T-helper 17 cell (primary cell): ENCODE measurements at places on chromosomes 7 and 10. TPM values are rescaled to one million over a fixed set of nuclear protein-coding genes. Genes with fewer than 3 reads are reported as not detected.

- DNase-seq = peak; percentile 55
- H3K4me3 ChIP-seq = peak overlapping the region; percentile 86
- H3K27me3 ChIP-seq = peaks cover 8% of the 10 kb centered on the region
- peaks cover 29% of the 10 kb centered on the region for H3K4me1 ChIP-seq
- H3K27ac ChIP-seq = peak overlapping the region; percentile 86
Observed at GRCh38 chr7:157502701-157503111, 165.9 kb downstream of the DNAJB6 start.

- H3K27me3 ChIP-seq = peaks cover 25% of the 10 kb centered on the region
- no peak overlapping the region for H3K27ac ChIP-seq
- no peaks in the 10 kb centered on the region for H3K36me3 ChIP-seq
- H3K4me3 ChIP-seq = no peak overlapping the region
- no peak for DNase-seq
- no peaks in the 10 kb centered on the region for H3K4me1 ChIP-seq
Observed at GRCh38 chr10:29102233-29102632, 186.6 kb upstream of the LYZL1 start.

GRCh38 chr10:73773152-73773879, 8.5 kb upstream of the CHCHD1 start:
- peaks cover 47% of the 10 kb centered on the region for H3K4me1 ChIP-seq
- DNase-seq = no peak
- H3K4me3 ChIP-seq = peak overlapping the region; percentile 96
- H3K27ac ChIP-seq = peak overlapping the region; percentile 85
- peaks cover 8% of the 10 kb centered on the region for H3K36me3 ChIP-seq

- no peak overlapping the region for H3K4me3 ChIP-seq
- no peaks in the 10 kb centered on the region for H3K36me3 ChIP-seq
- H3K27ac ChIP-seq = no peak overlapping the region
- H3K27me3 ChIP-seq = no peaks in the 10 kb centered on the region
- no peaks in the 10 kb centered on the region for H3K4me1 ChIP-seq
- no peak for DNase-seq
Observed at GRCh38 chr7:15780271-15780670, 93.8 kb upstream of the MEOX2 start.

- no peaks in the 10 kb centered on the region for H3K27me3 ChIP-seq
- DNase-seq = no peak
- no peak overlapping the region for H3K27ac ChIP-seq
- H3K4me1 ChIP-seq = no peaks in the 10 kb centered on the region
- peak overlapping the region; percentile 25 for H3K4me3 ChIP-seq
Observed at GRCh38 chr10:82084904-82085303, 209.9 kb downstream of the NRG3 start.

DNA sequence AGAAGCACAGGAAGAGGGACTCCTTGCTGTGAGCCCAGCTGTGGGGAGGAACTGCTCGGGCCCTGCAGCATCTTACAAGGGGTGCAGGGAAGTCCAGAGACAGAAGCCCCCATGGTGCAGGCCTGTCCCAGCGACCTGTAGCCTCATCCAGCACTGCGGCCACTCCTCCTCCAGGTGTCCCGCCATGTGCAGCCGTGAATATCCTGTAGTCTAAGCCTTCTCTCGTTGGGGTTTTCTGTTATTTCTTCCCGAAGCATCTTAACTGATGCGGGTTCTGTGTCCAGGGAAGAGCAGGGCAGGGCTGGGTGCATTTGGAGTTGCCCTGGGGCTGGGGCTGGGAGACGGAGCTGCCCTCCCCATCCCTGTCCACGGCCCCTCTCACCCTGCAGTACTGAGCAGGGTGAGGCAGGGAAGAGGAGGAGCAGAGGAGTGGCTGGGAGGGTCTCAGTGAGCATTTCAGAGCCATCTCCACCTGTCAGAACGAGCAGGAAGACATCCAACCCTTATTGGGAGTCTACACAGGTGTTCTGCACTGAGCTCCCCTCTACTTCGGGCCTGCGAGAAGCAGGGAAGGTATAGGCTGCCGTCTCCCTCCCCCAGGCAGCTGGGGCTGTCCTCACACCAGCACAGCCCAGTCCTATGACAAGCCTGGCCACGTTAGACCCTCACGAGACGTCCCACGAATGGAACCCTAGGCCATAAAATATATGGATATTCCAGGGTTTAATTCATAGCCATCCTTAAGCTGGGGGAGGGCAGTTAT, 494.5 kb downstream of the DNAJB6 start:
- peaks cover 10% of the 10 kb centered on the region for H3K4me1 ChIP-seq
- no peak overlapping the region for H3K4me3 ChIP-seq
- H3K27ac ChIP-seq = no peak overlapping the region
- no peak for DNase-seq
- peaks cover 12% of the 10 kb centered on the region for H3K27me3 ChIP-seq
- H3K36me3 ChIP-seq = no peaks in the 10 kb centered on the region

GRCh38 chr10:21293518-21294356, 231.7 kb downstream of the SKIDA1 start:
- no peaks in the 10 kb centered on the region for H3K36me3 ChIP-seq
- H3K27me3 ChIP-seq = peaks cover 52% of the 10 kb centered on the region
- peaks cover 5% of the 10 kb centered on the region for H3K4me1 ChIP-seq
- no peak overlapping the region for H3K27ac ChIP-seq

DNA sequence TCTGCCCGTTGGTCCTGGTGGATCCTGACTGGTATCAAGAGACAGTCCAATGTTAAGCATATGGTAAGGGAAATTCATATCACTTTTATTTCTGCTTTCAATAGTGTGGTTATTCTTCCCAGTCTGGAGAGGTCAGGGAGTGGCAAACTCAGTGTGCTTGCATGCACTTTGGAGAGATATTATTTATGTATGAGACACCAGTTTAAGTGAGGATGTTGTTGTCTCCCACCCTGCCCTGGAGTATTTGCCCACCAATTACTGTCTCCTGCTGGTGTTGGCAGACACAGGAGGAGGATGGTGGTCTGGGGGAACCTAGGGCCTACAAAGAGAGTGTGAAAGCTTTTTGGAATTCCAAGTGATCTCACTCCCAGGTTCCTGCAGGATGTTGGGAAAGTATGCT, 59.7 kb downstream of the OR13A1 start:
- peaks cover 10% of the 10 kb centered on the region for H3K4me1 ChIP-seq
- no peak for DNase-seq
- H3K36me3 ChIP-seq = no peaks in the 10 kb centered on the region

GRCh38 chr7:100655908-100656674, at the start of gene ACTL6B:
Gene ACTL6B, minus strand, starts transcription at chr7:100656448. Its CDS starts 94 bp downstream, at chr7:100656354.
- peaks cover 42% of the 10 kb centered on the region for H3K27me3 ChIP-seq
- H3K4me1 ChIP-seq = peaks cover 5% of the 10 kb centered on the region
- peak; percentile 42 for DNase-seq
- peaks cover 5% of the 10 kb centered on the region for H3K36me3 ChIP-seq

DNA sequence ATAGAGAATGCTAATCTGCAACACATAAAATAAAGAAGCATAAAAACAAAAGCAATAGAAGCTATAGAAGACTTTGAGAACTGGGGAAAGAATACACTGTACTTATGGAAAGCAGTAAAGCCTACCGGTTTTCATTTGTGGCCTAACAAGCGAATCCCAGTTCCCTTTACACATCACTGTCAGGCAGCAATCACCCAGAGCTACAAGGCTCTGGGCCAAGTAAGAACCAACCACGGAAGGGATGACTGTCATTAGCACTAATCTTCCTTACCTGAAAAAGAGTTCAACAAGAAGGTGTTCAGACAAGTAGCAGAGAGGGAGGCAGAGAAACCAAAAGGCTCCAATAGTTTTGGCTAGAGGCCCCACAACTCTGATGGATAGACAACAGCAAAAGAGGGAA, 15.0 kb downstream of the CCDC6 start:
- no peak for DNase-seq
- H3K4me3 ChIP-seq = no peak overlapping the region
- H3K27ac ChIP-seq = peak overlapping the region; percentile 11
- no peaks in the 10 kb centered on the region for H3K27me3 ChIP-seq

- no peak overlapping the region for H3K27ac ChIP-seq
- H3K36me3 ChIP-seq = peaks cover 2% of the 10 kb centered on the region
- peaks cover 18% of the 10 kb centered on the region for H3K27me3 ChIP-seq
- no peak for DNase-seq
- H3K4me1 ChIP-seq = peaks cover 5% of the 10 kb centered on the region
Observed at GRCh38 chr10:63829020-63829419, 307.8 kb downstream of the REEP3 start.

DNA sequence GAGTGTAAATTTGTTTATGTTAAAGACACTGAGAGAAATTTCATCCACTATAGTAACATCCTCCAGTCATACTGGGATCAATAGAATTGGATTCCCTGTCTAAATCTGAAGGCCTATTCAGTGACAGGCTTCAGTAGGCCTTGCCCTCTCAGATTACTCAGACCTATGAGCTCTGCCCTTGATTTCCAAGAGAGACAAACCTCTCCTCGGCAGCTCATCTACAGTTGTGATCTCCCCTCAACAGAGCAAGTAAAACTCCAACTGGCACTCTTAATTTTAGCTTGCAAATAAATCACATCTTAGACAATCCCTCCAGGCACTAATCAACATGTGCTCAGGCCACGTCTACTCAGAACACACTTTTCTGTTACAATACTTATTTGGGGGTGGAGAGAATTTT, 1191.4 kb upstream of the PHF14 start:
- no peak overlapping the region for H3K4me3 ChIP-seq
- no peaks in the 10 kb centered on the region for H3K36me3 ChIP-seq
- H3K27me3 ChIP-seq = no peaks in the 10 kb centered on the region

The WNT16 gene
- total RNA-seq = not detected

The RGR gene
- total RNA-seq = not detected

The RHOBTB1 gene
- 0.37 TPM for total RNA-seq

The GSAP gene
- 28.9 TPM for total RNA-seq

The LRRC18 gene
- total RNA-seq = not detected
